Activated CD4-positive, alpha-beta T cell treated with anti-CD3 and anti-CD28 coated beads for 36 hours (primary cell): ENCODE measurements at places on chromosomes 13 and 19. TPM values are rescaled to one million over a fixed set of nuclear protein-coding genes. Genes with fewer than 3 reads are reported as not detected.

DNA sequence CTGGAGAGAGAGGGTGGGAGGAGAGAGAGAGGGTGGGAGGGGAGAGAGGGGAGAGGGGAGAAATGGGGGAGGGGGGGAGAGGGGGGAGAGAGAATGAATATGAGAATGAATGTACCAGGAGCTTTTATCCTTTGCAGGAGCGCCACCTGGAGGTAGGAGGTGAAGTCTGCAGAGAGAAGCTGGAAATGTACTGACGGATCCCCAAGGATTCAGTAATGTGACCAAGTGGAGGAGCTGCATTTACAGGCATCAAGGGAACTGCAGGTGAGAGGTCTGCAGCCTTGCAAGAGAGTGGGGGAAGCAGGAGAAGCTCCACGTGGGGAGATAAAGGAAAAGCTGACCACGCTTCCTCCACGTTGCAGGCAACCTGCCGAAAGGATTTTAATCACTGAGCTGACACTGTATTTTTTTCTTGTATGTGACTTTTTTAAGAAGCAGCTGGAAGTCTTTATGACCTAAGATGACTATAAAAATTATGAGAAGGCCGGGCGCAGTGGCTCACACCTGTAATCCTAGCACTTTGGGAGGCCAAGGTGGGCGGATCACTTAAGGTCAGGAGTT is 33.7 kb downstream of the VSTM1 start:
- DNase-seq, result peak; percentile 75

- no peak for DNase-seq
Observed at GRCh38 chr19:50549059-50549926, 18.9 kb downstream of the LRRC4B start.

DNA sequence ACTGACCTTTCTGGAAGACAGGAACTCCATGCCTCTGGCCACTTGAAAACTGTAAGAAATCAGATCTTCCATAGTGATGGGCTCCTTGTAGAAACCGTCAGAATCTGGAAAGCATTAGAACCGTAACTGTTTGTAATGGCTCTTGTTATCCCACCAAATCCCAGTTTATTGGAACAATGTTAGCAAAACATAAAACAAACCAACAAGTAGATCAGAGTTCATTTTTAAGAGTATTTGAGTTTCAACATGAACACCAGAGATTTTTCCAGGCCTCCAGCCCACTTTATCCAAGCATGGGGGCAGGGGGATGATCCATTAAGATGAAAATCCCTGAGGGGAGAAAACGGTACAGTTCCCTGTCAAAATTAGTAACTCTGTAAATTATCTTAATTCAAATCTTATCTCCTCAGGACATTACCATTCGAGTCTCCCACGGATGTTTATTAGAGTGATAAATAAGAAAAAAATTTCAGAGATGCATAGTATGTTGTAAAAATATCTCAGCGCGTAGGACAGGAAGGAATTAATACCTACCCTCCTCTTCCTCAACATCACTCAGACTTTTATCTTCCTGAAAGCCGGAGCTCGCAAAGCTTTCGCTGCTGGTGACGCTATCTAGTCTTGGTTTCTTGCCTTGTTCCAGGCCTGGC is 172.5 kb downstream of the FLT1 start:
- no peak for DNase-seq

DNA sequence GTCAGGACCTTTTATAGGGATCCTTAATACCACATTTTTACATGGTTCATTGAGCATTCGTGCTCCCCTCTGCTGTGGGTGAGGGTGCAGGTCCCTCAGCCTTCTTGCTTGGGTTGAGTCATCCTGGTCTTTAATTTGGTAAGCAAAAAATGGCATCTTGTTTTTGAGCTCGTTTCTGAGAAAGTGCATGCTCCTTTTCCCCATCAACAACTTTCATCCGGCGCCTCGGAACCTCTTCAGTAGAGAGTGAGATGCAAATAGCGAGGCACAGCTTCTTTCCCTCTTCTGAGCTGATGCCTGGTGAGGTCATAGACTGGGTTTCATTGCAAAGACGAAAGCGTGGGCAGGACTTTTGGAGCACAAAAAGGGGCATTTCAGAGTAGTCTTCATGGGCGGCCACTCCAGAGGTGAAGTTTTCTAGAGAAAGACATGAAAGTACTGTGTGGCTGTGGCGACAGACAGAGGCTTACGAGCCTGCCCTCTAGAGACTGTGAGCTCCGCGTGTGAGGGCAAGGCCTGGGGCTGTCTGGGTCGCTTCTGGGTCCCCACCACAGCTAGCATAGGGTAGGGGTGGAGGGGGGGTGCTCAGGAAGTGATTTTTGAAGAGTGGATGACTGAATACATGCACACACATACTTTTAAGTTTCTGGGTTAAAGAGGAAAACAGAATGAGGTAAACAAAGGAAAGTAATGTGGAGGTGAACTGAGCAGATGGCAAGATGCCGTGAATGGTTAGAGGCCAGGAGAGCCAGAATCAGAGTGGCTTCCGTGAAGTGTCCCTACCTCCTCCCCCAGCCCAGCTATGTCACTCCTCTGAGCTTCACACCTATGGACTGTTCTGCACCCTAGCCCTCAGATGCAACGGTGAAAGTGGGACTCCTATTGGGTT is 44.3 kb downstream of the BBC3 start:
- peak; percentile 92 for DNase-seq

Gene B9D2
- 5.2 TPM for total RNA-seq

Gene CYP4F8
- total RNA-seq, result not detected

DNA sequence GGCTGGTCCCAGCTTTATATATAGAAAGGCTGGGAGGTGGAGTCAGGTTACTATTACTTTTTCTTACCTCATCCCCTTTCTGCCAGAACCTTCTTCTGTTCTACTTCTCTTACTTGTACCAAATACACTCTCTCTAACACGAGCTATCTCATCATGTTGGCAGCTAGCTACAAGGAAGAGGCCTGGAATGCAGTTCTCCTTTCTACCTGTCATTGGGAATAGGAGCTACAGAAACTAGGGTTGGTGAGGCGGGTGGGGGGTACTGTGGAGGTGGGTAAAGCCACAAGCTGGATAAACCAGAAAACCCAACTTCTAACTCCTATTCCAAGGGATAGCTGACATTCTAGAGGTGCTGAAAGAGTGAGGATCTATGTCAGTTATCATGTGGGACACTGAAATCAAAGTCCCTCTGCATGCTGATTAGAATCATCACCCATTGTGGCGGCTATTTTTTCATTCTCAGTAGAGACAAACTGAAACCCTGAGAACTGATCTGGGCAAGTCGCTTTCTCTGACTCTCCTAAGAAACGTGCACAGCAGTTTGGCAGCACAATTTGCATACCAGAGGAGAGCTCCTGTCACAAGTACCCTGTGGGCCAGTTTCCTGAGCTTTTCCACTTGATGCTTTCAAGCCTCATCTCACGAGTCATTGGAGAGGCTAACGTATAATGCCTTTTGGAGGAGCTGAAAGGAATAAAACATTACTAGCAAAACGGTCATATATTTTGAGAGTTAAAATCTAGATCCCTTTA is 358.1 kb downstream of the ENOX1 start:
- DNase-seq, result no peak

Gene NLRP7
- not detected for total RNA-seq

DNA sequence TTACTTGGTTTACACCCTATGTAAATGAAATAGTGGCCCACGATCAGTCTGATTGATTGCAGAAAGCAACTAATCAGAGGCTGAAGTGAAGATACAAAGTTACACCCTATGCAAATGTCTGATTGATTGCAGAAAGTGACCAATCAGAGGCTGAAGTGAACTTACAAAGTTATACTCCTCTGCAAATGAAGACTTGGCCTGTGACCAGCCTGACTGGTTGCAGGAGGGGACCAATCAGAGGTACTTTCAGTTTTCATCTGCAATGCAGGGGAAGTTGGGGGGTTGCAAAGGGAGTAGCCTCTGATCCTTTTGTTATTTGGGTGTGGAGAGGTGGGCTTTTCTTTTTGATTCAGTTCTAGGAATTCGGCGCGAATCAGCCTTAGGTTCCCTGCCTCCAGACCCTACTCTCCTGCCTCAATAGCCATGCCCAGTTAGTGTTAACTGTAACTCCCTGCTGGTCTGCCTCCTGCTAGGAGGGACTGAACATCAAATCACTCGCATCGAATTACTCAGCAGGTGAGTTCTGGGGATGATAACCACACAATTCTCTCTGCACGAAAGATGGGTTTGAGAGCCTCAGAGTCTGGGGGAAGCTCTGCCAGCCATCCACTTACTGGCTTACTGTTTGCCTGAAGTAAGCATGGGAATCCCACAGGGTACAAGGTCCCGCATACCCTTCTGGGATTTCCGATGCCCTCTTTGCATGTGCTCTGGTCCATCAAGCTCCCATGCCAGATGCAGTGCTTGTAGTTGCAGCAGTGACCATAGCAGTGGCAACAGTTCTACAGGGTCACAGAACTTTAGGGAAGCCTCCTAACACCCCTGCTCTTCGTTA is 7.5 kb downstream of the ARL11 start:
- peak; percentile 39 for DNase-seq

GRCh38 chr19:12872941-12873890 is 8.0 kb downstream of the DNASE2 start:
- DNase-seq, result peak; percentile 83

- no peak for DNase-seq
Observed at GRCh38 chr13:27605610-27606200, 14.6 kb downstream of the LNX2 start.

GRCh38 chr13:85367887-85368286 is 431.3 kb downstream of the SLITRK6 start:
- no peak for DNase-seq

Gene ZNF90
- total RNA-seq, result 22.9 TPM

Gene ACP7
- total RNA-seq, result not detected

GRCh38 chr13:109281903-109282635 is 504.3 kb downstream of the IRS2 start:
- DNase-seq, result no peak

GRCh38 chr19:45179072-45179891 is 698 bp downstream of the BLOC1S3 start:
- DNase-seq, result peak; percentile 67

Gene ZNF442
- 1.1 TPM for total RNA-seq

GRCh38 chr19:771332-771785 is 20.4 kb downstream of the MISP start:
- DNase-seq, result peak; percentile 73

DNA sequence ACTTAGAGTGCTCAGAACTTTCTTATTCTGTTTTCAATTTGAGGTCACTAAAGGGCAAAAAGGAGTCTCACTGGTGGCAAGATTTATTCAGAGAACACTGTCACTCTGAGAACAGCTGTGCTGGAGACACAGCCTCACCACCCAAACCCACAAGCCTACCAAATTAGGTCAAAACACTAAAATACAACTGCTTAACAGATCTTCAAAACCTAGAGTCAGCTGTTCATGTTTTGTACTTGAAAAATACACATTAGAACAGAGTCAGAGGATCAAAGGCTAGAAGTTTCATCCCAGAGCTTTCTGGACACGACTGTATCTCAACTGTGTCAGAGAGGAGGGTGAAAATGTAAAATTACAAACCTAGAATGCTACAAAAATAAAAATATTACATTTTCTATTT is 89.3 kb downstream of the MIPEP start:
- DNase-seq, result peak; percentile 42

Gene USE1
- total RNA-seq, result 24.5 TPM

DNA sequence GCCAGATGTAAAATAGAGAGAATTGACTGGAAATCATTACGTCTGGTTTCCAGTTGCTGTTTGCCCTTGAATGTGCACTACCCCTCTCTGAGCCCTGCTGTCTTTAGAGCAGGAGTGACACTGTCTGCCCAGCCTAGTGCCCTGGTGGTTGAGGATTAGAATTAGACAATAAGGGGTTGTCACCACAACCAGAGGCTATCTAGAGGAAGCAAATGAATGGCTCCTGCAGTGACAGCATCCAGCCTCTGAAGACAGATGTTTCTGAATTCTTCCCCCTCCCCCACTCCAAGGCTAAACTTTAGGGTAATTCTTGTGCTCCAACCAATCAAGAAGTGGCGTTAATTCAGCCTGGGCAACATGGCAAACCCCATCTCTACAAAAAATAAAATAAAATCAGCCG is 2.0 kb downstream of the RAB8A start:
- no peak for DNase-seq

DNA sequence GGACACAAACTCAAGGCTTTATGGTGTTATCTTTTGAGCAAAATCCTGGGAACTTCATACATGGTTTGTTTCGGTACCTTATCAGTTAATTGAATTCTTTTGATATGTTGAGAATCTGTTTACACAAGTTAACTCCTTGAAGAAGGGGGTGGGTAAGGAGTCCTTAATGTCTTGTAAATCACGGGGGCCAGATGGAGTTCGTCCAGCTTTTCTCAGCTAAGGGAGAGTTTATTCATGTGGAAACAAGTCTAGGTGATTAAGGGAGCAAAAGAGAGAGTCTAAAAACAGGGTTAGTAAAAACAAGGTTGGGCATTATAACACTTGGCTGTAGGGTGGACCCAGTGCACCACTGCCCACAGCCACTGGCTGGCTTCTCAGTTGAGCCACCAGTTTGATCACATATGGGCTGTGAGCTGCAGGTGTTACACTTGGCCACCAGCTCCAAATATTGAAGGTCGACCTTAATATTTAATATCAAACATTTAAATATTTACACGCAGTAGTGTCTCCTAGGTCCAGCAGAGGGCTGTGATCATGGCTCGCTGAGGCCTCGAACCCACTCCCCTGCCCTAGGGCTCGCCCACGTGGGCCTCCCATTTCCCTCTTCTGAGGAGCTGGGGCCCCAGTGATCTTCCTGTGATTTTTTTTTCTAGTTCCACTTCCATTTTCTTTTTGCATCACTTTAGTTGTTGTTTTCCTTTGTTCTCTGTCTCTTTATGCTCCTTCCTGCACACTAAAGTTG is 21.0 kb upstream of the ZNF43 start:
- no peak for DNase-seq

GRCh38 chr13:45831851-45832250 is 19.7 kb downstream of the SIAH3 start:
- no peak for DNase-seq

GRCh38 chr13:42189061-42189460 is 82.9 kb upstream of the AKAP11 start:
- no peak for DNase-seq
